ENCODE measurements at places on chromosomes 6 and 20.
A peak's percentile ranks its signal among the peaks of the same experiment; 100 is the strongest.

GRCh38 chr20:37977338-37977737, 55.9 kb downstream of the TTI1 start:
- no peak for DNase-seq

DNA sequence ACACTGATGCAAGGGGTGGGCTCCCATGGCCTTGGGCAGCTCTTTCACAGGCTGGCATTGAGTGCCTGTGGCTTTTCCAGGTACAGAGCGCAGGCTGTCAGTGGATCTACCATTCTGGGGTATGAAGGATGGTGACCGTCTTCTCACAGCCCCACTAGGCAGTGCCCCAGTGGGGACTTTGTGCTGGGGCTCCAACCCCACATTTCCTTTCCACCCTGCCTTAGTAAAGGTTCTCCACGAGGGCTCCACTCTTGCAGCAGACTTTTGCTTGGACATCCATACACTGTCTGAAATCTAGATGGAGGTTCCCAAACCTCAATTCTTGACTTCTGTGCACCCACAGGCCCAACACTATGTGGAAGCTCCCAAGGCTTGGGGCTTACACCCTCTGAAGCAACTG, 107.9 kb upstream of the ECI2 start:
- DNase-seq = no peak

DNA sequence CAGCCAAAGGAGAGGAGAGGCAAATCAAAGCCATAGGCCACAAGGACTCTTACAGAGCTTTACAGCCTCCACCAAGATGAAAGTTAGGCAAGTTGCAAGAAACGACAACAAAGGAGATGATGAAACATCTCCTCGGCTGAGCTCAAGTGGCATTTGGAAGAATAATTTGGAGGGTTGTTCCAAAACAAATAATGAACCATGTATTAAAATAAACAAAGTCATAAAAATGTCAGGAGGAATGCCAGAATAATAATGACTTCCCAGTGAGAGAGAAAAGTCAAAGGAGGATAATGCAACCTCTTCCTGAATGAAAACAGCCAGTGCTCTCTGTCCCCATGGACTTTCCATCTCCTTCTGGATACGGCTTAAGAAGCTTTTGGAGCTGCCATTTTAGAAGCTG, 371.4 kb upstream of the ID4 start:
- DNase-seq = no peak

GRCh38 chr6:126767711-126768110, 350.8 kb upstream of the RSPO3 start:
- DNase-seq = no peak

DNA sequence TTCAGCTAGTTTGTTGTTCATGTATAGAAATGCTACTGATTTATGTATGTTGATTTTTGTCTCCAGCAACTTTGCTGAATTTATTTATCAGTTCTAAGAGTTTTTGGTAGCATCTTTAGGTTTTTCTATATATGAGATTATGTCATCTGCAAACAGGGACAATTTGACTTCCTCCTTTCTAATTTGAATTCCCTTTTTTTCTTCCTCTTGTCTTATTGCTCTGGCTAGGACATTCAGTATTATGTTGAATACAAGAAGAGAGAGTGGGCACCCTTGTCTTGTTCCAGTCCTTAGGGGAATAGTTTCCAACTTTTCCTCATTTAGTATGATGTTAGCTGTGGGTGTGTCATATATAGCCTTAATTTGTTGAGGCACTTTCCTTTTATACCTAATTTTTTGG, 58.2 kb downstream of the CDH26 start:
- DNase-seq = no peak

DNA sequence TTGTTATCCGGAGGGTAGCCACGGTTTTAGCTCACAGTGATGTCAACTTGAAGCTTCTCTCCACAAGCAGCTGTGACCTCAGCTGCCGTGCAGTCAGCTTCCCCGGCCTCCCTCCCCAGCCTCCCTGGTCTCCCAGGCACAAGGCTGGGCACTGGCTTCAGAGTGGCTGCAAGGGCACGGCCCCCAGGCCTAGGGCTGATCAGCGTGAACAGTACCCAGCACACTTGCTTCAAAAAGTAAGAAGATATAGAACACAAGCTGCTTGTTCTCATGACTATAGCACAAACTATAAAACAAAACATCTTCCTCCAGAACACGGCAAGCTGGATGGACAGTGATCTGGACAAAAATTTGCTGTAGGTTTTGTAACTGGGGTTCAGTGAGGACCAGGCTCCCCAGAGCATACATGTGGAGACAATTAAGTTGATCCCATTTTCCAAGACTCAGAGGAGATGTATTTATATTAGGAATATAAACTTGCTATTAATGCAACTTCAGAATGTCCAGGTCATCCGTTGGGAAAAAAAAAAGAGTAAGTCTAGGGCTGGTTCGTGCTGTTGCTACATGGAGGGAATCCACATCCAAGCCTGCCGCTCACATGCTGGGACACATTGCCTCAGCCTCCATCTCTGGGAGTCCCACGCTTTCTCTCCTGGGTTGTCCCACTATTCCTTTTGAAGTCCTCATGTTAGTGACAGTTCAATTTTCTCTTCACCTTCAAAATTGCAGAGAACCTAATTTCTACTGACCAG, 199.4 kb upstream of the THBS2 start:
- no peak for DNase-seq

DNA sequence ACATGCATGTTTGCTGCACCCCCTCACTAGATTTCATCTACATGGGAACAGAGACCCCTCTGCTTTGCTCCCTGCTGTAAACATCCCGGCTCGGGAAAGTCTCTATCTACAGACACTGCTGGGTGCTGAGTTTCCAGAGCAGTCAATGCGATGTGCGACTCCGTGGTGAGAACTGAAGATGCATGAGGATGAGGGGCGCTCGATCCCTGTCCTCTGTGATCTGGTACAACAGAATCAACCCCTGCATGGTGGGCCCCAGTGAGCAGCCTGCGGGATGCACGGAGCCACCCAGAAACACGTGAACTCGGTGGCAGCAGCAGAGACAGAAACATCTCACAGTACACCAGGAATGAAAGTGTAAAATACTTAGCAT, 83.1 kb downstream of the THBS2 start:
- DNase-seq = no peak

DNA sequence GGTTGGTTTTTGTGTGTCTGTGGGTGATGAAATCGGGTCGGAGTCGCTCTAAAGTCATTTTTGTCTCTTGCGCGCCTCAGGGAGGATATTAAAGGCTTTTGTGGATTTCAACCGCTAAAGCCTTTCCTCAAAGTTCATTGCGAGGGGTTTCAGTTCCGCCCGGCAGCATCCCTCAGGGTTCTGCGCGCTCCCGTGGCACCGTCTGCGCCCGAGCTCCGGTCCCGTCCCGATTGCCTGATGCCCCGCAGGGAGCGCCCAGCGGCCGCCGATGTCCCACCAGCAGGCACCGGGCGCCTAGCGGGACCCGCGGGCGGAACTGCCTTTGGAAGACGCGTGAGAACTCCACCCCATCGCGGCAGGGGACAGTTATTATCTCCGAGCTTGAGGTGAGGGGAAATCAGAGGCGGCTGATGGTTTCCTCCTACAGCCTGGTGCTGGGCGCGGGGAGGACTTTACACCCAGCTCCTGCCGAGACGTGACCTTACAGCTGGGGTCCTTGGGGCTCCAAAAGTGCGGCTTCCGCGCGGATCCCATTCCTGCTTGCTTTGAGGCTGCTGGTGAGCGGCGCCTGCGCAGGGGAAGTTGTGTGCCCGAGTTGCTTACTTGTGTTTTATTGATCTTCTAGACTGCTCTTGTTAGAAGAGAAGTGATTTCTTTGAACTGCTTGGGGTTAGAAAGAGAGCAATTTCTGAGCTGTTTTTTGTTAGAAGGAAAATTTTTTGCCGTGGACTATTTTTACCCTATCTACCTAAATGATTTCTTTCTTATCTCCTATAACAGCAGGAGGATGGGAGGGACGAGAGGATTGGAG, 27.1 kb downstream of the ULBP1 start:
- DNase-seq = peak; percentile 44

DNA sequence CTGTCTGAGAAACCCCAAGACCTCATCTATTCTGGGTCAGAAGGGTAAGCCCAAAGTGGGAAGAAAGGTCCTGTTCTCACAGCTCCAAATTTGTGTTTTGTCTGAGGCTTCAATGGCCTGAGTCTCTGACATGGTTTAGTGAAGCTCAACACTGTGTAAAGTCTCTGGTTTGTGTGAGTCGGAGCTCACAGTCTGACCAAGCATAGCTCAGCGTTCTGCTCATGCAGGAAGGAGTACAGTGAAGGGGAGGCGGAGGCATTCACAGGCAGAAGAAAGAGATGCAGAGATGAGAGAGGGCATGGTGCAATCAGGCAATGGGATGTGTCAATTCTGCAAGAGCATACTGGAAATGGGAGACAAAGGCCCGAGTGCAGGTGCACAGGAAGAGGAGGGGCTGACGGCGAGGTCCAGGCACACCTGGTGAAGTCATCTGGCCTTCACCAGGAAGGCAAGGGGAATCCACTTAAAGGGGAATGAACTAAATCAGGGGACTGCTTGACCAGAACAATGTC, 463.0 kb upstream of the AGPAT4 start:
- no peak for DNase-seq

GRCh38 chr6:170572704-170573466, 11.6 kb downstream of the PDCD2 start:
- no peak for DNase-seq
